ENCODE measurements at places on chromosomes 3 and 15.

GRCh38 chr3:157125101-157125500 lies 34.8 kb downstream of the CCNL1 start:
- DNase-seq, result no peak

DNA sequence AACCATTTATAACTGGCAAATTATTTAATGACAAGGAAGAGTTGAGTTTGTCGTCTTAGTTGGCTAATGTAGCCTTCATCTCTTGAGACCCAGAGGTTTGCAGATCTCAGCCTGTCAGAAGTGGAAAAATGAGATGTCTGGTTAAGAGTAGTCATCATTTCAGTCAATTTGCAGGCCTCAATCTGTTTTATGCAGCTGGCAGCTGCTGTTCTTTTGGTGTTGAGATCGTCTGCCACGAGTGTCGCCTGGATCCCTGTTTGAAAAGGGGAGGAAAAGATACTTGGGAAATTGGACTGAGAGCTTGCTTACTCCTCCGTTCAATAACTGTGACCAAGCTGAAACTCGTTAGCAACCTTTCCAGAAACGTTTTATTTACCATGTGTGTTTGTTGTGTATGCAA lies 2.3 kb downstream of the PHLDB2 start:
- no peak for DNase-seq

DNA sequence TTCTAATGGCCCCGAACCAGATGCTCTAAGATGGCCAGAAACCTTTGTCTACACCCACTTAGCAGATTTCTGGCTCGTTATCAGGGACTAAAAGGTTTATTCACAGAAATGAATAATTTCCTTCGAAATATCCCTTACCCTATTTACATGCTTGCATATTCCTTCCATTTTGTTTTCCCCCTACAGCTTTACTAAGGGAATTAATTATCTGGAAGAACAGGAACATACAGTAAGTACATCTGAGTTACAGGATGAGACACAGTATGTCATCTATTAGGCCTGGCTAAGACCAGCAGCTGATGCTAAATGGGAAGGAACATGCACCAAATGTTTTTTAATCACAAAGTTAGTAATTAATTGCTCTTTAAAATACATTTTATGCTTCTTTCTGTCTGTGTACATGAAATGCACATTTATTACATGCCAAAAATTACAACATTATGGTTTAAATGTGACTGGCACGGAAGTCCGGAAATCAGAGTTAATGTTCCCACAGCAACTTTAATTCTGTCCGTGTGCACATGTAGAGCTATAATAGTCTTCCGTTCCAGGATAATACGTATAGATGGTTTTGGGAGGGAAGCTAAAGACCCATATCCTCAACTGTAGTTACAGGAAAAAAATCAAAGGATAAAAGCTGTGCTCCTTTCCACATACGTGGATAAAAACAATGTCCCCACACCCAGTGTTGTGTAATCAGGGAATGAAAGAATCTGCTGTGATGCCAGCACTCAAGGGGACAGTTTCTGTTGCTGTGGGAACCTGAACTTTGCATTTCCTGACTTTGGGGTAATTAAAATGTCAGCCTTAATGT lies 82.0 kb downstream of the TIGIT start:
- no peak for DNase-seq

DNA sequence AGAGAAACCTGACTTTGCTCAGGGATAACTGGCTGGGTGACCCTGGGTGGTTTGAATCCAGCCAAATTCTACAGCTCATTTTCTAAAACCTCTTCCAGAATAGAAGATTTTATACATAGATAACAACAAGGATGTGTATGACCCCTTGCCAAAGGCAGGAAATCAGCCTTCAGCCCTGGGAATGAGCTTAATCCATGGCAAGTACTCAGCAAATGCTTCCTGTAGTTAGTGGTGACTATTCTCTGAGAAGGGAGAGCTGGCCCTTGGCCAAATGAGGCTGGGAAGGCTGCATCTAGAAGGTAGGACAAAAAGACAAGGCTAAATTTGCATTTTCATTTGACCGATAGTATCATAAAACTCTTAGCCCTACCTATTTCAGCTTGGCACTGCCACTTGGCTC lies 4.6 kb upstream of the HACD3 start:
- no peak for DNase-seq

DNA sequence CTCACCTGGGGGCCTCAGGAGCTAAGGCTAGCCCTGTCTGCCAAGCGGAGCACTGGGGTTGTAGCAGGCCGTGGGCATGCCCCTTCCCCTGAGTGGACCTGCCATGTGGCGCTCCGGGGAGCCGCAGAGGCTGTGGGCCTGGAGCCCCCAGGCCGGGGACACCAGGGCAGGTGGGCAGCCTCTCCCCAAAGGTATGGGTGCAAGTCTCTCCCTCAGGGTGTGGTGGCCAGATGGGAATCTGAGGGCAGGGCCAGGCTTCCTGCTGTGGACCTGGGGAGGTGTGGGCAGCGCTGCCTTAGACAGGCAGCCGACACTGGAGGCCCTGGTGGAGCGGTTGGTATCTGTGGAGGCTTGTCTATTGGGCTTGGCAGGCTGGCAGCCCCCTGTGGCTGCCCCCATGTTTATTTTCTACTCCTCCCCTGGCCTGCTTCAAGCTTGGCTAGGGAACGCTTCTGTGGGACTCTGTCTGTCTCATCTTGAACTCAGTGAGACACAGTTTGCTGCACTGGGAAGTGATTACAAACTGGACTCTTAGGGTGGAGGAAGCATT lies 5.9 kb downstream of the ACVR2B start:
- no peak for DNase-seq

DNA sequence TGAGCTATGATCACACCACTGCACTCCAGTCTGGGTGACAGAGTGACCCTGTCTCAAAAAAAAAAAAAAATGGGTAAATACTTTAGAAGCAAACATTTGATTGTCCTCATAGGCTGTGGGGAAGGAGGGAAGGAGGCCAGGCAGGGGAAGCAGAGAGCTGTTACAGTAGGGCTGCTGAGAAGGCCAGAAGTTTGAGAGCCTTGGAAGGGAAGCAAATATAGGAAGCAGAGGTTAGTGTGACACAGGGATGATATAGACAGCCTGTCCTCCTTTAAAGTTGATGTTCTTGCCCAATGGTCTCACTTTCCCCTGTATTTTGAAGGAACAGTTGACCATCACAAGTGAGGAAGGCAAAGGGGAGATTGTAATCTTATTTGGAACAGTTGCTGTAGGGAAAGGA lies 5.3 kb upstream of the ALPK3 start:
- no peak for DNase-seq

GRCh38 chr3:63937661-63938651 lies 25.8 kb upstream of the SCAANT1 start:
- DNase-seq, result no peak
